Lung microvascular endothelial cell (primary cell): ENCODE measurements at places on chromosomes 12 and 14.

- DNase-seq, result no peak
Measured at GRCh38 chr14:82502043-82502442, 968.4 kb upstream of the SEL1L start.

DNA sequence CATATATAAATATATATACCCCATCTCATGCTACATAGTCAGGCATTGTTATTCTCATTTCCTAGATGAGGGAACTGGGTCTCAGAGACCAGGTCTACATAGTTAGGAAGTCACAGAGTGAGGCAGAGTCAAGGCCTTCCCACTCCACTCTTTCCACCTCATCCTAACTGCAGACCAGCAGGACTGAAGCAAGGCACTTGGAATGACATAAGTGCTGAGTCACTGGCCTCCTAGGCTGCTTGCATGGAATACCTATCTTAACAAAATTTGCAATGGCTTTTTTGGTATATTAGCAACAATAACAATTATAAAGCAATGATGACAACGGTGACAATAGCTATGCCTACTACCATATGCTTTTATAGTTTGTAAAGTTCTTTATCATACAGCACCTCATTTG, 5.4 kb upstream of the ANO4 start:
- DNase-seq, result no peak

DNA sequence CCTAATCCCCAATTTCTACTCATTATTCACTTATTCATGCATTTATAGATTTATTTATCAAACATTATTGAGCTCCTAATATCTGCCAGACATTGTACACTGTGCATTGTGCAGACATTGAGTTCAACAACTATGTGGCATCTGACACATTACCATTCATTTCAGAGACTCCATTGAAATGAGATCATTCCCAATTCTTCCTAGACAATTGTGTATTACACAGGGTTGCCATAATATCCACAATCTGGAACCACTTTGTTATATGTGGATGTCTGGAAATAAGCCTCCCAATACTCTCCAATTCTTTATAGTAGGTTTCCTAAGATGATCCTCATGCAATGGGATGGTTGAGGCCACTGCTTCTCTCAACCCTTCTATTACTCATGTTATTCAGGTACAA, 165.0 kb downstream of the OTOGL start:
- no peak for DNase-seq

DNA sequence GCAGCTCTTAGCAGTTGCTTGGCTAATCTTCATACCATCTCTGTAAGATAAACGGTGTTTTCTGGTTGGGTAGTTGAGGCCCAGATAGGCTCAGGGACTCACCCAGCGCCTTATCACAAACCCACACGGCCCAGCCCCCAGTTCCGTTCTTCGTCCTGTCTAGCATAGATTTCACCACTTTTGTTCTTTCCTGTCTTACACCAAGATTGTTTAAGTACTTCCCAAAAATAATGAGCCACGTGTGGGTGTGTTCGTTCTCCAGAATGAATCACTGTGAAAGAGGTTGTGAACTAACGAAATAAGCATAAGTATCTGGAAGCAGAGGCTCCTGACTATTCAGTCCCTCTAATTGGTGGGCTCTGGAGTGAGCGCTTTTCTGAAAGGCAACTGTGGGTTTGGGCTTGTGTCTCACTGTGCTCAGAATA, 21.4 kb downstream of the ACVR1B start:
- DNase-seq, result peak; percentile 31
